ENCODE measurements at places on chromosomes 11 and 22.
A peak's percentile ranks its signal among the peaks of the same experiment; 100 is the strongest.

DNA sequence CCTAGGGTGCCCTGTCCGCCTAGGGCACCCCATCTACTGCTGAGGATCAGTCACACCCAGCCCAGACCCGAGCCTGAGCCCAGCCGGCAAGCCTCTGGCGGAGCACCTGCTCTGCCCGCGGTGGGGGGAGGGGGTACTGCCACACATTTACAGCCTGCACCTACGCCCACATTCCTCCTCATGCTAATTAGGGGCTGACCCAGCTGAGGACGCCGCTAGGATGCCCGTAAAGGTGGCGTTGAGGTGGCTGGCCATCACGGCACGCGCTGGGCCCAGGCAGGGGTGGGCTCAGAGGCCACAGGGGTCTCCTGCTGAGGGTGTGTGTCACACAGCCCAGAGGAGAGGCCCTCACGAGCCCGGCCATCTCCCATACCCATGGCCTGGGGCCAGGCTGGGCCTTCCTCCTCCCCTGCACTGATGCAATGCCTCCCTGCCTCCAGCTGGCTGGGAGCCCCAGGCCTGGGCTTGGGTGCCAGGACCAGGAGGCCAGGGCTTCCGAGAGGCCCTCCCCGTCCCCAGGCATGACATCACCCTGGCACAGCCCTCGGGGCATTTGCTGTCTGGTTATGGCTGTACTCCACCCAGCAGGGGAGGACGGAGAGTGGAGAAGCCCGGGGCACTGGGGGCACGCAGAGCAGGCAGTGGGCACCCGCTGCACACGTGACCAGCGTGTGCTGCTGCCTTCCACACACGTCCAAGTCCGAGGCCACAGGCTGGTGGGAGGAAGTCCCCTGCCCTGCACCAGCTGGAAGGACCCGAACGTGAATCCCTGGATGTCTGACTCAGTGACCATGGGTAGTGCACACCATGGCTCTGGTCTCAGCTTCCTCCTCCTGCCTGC, 12.7 kb downstream of the DUSP8 start:
- no peak for DNase-seq

GRCh38 chr11:126485021-126485792, 129.7 kb downstream of the ST3GAL4 start:
- no peak for DNase-seq

GRCh38 chr11:45851228-45851627, 4.0 kb downstream of the CRY2 start:
- no peak for DNase-seq

DNA sequence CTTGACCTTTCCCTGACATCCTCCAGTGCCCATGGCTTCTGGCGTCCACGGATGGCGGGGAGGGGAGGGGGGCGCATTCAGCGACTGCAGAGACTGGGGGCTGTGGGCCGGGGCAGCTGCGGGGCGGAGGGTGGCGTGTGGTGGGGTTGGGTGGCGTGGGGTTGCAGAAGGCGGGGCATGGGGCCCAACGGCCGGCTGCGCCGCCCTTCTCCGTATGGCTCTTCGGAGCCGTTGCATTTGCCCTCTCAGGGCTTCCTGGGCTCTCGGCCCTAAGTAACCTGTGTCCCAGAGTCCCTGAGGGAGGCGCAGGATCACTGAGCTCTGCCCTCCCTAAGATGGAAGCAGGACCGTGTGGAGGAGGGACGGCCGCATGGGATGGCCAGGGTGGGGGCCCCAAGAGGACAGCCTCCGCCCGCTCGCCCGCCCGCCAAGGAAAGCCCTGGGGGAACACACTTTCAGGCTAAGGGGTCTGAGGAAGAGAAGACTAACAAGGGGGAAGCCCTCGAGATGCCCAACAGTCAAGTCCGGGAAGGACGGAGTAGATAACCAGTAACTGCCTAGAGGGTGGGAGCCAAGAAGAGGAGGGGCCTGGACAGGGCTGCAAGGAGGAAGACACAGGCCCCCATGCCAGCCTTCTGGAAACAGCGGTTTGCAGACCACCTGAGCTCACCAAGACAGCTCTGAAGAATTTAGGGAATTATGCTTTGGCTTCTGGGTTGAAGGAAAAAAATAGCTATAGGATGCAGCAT, 9.2 kb upstream of the AIFM3 start:
- no peak for DNase-seq

DNA sequence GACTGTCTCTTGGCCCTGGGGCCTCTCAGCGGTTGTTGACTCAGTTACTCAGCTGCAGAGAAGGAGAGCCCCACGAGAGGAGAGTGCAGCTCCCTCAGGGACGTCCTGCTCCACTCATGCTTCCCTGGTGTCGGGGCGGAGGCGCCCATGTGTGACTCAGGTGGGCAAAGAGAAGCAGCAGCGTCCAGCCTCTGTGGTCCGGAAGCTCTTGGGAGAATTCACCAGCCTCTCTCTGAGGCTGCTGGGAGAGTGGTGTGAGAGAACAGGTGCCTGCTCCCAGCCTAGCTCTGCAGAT, 25.7 kb downstream of the GLB1L2 start:
- DNase-seq, result no peak

GRCh38 chr11:102599642-102600261, 25.4 kb downstream of the MMP20 start:
- DNase-seq, result no peak

GRCh38 chr11:16226245-16226644, 130.1 kb downstream of the SOX6 start:
- DNase-seq, result peak; percentile 90

DNA sequence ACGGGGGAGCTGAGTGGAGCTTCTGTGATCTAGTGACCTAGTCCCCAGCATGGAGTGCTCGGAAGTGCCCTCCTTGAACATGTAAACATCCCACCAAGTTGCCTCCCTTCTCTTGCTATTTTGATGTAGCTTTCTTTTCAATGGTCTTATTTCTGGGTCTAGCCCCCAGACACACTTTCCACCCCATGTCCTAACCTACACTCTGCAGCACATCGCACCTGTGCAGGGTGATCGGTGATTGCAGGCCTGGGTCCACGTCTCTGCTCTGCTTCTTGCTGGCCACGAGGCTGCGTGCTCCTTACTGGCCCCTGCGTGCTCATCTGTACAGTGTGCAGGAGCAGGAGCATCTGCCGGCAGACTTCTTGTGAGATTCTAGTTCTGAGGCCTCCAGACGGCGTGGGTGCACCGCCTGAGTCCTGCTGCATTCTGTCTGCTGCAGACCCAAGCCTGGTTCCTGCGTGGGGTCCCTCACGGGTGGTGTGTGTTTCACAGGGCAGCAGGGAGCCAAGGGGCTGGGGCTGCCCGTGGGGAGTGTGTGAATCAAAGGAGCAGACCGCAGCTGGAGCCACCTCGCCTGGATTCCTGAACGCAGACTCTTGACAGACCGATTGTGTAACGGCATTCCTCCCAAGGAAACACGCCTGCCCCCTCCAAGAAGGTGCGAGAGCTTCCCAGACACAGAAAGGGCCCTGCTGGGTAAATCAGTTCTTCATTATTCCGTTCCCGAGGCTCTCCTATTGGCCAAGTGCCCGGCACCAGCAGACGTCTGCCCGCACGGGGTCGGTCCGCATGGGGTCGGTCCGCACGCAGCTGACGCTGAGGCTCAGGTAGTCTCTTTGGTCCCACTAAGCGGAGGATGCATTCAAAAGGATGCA, 44.4 kb upstream of the MYEOV start:
- no peak for DNase-seq

Data from NCI-H774 (cell line).